ENCODE measurements at places on chromosomes 4 and X.
A peak's percentile ranks its signal among the peaks of the same experiment; 100 is the strongest.

DNA sequence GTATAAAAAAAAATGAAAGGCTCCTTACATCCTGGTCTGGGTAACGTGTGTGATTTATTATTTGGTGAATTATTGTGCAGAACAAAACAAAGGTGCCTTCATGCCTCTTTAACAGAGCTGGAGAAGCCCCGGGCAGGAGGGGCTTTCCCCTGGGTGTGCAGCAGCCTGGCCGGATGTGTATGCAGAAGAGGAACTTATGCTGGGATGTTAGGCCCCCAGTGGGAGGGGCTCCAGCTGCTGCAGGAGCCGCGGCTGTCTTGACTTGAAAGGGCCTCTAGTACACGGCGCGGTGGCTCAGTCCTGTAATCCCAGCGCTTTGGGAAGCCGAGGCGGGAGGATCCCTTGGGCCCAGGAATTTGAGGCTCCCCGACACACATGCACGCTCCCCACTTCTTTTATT lies 16.0 kb downstream of the CCNQ start:
- peak; percentile 53 for DNase-seq

DNA sequence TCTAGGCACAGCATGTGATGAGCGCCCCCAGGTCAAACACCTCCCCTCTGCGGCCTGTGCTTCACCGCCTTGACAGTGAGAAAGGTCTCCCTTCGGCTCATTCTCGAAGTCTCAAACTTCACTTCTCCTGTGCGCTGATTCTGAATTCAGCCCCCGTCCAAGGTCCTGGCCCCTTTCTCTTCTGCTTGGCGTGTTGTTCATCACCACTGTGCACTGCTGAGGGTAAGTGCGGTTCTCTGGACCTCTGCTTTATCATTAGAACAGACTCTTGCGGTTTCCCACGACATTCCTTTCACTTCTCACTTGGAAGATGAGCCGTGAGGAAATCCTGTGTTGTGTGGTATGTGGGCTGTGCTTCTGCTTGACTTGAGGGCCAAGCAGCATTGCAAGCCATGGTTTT lies 11.9 kb downstream of the HTT-AS start:
- DNase-seq: no peak

- DNase-seq: no peak
Observed at GRCh38 chrX:14798805-14799397, 74.0 kb downstream of the FANCB start.

GRCh38 chr4:38523524-38524448 lies 140.2 kb upstream of the KLF3 start:
- DNase-seq: no peak

GRCh38 chr4:182144626-182145333 lies 98.4 kb upstream of the TENM3 start:
- DNase-seq: no peak

DNA sequence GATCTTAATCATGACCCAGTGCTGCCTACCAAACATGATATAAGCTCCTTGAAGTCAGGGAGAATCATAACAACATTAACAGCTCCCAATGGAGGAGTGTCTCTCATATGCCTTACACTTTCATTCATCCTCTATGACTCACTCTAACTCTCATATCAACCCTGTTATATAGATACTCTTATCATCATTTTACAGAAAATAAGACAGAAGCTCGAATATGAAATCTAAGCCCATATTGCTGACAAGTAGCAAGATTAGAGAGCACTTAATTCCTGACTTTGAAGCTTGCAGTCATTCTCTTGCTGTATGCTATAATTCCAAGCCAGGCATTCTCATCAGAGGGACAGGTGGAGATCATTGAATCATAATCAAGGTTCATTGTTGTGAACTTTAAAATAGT lies 476.7 kb upstream of the ATOH1 start:
- DNase-seq: no peak

DNA sequence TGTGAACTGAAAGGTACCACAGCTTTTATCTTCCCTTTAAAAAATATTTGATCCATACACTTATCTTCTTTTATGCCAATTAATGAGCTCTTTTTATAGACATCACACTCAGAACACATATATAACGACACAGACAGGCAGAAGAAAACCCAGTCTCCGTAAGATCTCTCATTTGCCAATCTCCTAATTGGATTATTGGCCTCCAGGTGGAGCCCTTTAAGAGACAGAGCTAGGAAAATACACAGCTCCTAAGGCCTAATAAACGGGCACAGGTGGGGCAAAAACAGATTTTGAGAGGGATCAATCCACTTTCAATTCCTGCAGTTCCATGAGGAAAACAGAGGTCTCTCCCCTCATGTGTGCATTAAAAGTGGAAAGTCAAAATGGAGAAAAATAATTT lies 1495.4 kb downstream of the RPA4 start:
- no peak for DNase-seq

DNA sequence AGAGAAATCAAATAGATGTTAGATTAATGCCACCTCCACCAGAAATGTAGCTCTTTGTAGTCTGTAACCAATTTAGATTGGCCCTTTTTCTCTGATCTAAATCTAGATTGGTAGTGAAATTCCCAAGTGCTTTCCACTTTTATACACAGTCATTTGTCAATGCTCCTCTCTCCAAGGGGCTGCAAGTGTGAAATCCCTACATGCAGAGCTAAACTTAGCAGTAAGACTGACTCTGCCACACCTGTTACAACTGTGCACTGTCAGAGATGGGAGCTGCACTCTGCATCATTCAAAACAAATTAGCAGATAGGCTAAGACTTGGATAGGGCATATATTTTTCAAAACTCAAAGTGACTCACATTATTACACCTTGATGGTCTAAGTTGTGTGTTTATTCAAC lies 9.1 kb downstream of the SERTM2 start:
- no peak for DNase-seq
